ENCODE measurements at places on chromosomes 12 and 14. TPM values are rescaled to one million over a fixed set of nuclear protein-coding genes. Genes with fewer than 3 reads are reported as not detected.
A peak's percentile ranks its signal among the peaks of the same experiment; 100 is the strongest.

DNA sequence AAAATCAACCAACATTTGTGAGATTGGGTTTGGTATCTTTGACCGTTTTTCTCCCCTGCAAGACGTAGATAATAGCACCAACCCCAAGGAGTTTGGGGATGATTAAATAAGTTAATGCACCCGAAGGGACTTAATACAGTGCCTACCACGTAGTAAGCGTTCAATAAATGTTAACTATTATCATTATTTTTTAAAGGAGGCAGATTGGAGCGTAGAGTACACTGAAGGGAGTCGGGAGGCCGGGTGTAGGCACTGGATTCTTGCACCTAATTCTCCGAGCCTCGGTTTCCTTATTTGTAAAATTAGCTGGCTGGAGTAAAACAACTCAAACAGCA, 367 bp upstream of the FRS2 start:
- no peak for DNase-seq

Gene TAS2R13
- not detected for polyA plus RNA-seq

Gene ITGB7
- 0.39 TPM for polyA plus RNA-seq

DNA sequence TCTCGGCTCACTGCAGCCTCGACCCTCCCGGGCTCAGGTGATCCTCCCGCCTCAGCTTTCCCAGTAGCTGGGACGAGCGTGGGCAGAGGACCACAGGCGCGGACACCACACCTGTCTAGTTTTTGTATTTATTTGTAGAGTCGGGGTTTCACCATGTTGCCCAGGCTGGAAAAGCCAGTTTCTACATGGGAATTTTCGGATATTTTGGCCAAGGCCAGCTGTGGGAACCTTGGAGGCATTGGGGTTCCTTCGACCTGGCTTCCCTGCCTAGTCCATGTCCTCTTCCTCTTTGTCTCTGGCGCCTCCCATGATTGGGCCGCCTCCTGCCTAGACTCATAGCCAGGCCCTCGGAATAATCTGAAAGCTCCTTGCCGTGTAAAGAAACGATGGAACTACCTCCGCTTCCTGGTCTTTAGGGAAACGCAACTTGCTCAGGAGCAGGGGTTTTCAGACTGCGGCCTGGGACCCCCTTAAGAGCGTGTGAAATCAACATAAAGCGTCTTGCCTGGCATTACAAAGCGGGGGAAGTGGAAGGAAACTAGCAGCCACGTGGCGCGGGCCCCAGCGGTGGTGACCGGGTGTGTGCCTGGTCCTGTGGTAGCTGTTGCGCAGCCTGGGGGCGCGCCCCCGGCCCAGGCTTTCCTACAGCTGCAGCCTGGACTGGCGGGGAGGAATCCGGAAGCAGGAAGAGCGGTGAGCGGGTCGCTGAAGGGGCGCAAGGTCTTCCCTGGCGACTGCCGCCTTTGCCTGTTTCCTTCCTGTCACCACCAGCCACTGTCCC, 1.4 kb upstream of the HSP90AA1 start:
- DNase-seq, result peak; percentile 55

Gene AKAP5
- polyA plus RNA-seq, result 1.5 TPM
